Fibroblast of skin of abdomen (primary cell): ENCODE measurements at places on chromosomes 7 and 10.

DNA sequence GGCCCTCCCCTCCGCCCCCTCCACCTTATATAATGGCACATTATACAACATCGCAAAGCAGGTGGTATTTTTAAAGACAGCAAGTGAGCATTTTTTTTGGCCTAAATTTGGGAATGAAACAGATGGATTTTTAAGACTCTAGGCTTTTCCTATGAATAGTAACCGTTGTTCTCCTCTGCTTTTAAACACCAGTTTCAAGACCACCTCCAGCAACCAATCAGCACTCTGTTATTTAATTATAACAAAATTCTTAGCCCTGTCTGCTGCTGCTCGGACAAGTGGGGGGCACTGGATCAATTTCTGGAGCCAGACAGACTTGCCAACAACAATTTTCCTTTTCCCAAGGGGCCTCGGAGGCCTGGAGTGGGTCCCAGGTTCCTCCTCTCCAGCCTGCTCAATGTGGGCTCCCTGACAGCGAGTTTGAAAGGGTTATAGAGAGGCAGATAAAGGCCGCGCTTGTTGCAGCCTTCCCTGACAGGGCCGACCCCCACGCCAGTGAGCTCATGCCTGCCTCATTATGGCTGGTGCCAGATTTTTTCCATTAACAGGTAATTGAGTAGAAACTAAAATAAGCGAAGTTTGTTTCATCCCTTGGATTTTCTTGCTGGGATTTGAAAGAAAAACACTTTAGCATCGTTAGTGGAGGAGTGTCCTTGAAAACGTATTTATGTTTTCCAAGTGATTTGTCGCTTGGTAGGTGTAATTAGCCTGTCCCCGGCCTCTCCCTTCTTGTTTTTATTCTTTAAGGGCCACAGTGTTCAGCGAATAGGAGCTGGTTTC lies 227.3 kb downstream of the TCF7L2 start:
- DNase-seq, result no peak

- DNase-seq, result peak; percentile 63
These were observed 1158.5 kb upstream of the C7orf33 start for GRCh38 chr7:147432079-147432478.

- no peak for DNase-seq
These were observed 64.9 kb upstream of the WAPL start for GRCh38 chr10:86586516-86586915.

GRCh38 chr7:92988051-92988450 lies 129.7 kb downstream of the SAMD9 start:
- DNase-seq, result peak; percentile 49

GRCh38 chr10:37707829-37708578 lies 149.4 kb downstream of the ZNF248 start:
- DNase-seq, result no peak

DNA sequence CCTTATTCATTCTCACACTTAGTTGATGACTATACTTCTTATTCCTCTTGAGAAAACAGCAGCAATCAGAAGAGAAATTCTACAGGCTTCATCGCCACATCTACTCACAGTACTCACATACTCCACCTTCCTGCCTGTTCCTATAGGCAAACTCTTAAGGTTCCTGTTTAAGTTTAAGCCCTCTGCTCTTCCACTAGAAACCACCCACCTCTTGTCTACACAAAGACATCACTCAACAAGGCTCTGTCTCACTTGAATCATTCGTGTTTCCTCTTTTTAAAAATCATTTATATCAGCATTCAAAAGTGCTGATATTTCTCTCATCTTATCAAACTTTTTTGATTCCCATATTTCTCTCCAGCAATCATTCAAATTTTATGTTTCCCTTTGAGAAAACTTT lies 85.5 kb upstream of the ADO start:
- DNase-seq, result no peak

DNA sequence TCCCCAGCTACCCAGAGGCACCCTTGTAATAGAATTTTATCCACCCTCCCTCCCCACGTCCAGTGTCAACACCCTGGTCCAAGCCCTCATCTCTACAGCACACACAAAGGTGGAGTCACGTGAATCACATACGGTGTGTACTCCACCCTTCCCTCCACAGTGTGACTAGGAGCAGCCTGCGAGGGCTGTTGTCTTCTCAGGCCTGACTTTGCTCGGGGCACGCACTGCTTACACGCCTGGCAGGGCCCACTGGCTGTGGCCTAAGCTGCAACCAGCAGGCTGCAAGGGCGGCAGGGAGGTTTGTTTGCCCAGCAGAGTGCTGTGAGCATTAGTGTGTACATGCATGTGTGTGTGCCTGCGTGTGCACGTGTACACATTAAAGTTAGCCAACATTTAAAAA lies 93.7 kb downstream of the COBL start:
- no peak for DNase-seq

GRCh38 chr7:24717247-24717622 lies 40.0 kb downstream of the GSDME start:
- DNase-seq, result no peak

GRCh38 chr7:87155788-87156187 lies 3.5 kb downstream of the DMTF1 start:
- no peak for DNase-seq

DNA sequence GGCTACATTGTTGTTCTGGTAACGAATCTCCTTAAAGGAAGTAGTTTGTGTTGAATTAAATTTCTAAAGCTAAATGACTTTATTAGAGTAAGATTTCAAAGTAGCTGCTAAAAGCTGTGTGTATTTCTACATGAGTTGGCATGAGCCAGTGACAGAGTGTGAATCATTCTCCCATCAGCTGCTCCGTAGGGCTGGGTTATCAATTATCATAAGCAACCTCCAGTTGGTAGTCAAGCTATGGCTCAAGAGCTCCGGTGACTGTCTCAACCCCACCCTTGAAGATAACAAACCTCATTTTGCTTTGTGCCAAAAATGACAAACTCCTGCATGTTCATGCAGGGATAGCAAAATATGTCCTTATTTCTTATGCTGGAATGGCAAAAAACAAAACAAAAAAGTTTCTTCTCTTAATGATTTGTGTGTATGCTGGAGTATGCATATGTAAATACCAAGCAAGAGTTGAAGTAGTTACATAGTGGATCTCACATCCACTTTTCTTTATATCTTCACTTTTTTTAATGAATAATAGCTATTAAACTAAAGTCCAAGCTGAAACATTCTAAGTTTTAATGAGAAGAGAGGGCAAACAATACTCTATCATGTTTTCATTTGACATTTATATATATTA lies 249.4 kb downstream of the CACNA2D1 start:
- DNase-seq, result peak; percentile 22

- DNase-seq, result no peak
These were observed 29.0 kb downstream of the DHTKD1 start for GRCh38 chr10:12097791-12098190.

- no peak for DNase-seq
These were observed 15.6 kb downstream of the SUFU start for GRCh38 chr10:102519246-102519825.

DNA sequence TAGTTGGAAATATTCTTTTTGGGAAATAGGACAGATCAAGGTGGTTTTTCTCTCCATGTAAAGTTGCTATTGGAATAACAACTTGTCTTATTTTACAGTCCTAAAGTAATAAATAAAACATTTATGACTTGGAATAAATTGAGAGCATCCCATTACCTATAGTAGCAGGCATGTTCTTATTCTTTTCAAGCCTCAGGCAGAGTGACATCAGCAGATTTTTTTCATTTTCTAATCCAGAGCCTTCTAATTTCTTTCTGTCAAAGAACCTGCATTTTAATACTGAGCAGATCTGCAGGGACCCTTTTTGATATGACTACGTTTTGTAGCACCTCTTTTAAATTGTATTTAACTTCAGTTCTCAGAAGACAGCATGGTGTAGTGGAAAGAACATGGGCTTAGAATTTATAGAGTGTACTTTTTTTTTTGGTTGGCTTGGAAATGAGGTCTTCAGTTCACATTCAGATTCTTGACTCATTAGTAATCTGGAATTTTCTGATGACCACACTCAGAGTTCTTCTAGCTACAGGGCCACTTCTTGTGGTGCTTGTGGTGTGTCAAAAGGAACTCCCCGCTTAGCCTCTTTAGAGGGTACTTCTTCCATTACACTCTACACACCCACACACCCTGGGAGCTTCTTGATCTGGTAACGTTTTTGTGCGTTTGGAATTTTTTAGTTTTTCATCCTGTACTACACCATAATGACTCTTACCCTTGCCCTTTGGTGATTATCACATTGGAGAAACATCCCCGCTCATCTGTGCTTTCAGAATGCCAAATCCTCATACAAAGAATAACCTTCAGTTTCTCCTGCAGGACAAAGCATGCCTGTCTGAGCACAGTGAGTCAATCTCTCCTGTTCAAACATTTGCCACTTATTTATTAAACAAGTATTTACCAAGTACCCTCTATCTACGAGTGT lies 34.6 kb downstream of the AGK start:
- peak; percentile 90 for DNase-seq

DNA sequence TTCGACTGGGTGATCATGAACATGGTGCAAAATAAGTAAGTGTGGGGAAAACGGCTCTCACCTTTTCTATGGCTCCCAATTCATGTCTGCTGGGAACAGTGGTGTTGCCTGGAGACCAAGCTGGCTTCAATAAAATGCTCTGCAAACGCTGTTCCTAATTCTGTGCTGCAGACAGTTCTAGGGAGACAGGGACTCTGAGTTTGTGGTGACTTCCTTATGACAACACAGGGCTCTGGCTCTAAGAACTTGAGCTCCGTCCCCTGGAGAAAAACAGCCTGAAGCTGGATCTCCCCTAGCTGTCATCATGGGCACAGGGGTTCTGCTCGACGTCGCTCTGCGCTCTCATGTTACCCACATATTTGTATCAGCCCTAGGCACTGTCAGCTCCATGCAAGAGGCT lies 61.0 kb upstream of the INSYN2A start:
- DNase-seq, result no peak

GRCh38 chr7:135768467-135768866 lies 19.9 kb upstream of the FAM180A start:
- DNase-seq, result no peak

DNA sequence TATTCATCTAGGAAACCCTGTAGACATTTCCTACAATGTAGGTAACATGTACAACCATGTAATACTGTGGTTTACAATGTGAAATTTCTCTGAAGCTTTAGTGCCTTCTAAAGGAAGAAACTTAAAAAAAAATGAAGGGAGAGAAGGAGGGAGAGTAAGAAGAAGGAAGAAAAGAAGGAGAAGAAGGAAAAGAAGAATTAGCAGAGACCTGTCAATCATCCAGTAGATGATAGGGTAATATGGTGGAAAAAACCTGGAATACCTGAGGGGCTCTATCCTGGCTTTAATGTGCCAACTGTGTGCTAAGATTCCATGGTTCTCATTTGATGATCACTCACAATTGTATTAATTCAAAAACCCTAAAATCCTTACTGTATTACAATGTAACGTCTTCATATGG lies 2.6 kb upstream of the LRRN3 start:
- no peak for DNase-seq

- DNase-seq, result peak; percentile 74
These were observed 61.2 kb upstream of the YAE1 start for GRCh38 chr7:39504963-39505362.

DNA sequence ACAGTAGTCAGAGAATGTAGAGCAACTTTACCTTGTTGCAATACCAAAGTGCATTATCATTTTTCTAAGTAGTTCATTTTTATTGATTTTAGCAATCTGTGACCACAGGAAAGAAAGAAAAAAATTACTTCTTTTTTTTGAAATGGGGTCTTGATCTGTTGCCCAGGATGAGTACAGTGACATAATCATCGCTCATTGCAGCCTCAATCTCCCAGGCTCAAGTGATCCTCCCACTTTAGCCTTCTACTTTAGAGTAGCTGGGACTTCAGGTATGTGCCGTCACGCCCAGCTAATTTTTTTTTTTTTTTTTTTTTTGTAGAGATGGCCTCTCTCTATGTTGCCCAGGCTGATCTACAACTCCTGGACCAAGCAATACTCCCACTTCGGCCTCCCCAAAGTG lies 11.4 kb upstream of the OAT start:
- no peak for DNase-seq

DNA sequence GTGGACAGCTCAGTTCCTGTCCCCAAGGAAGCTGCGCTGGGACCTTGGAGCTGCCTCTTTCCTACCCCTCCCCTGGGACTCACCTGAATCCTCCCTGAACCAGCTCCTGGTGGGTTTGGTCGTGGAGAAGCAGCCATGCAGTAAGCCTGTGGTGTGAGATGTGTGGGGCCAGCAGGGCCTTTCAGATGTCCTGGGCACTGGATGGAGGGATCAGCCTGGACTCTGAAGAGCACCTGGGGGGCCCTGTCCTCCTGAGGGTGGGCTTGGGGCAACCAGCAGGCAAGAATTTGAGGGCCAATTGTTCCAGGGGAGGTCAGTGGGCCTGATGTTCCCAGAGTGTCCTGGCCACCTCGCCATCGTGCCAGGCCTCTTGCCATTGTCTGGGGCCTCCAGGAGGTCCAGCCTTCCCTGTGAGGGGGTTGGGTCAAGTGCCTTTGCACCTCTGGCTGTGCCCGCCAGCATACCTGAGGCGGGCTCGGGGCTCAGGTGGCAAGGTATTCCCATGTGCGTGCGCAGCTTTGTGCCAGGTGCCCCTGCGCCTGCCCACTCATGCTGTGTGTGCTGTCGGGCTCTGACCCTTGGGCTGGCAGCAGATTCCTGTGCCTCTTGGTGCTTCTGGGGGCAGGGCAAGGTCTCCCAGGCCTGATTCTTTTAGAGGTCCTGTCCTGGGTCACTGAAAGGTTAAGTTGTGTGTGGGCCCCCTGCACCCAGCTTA lies 7.3 kb downstream of the TRIM8 start:
- no peak for DNase-seq

DNA sequence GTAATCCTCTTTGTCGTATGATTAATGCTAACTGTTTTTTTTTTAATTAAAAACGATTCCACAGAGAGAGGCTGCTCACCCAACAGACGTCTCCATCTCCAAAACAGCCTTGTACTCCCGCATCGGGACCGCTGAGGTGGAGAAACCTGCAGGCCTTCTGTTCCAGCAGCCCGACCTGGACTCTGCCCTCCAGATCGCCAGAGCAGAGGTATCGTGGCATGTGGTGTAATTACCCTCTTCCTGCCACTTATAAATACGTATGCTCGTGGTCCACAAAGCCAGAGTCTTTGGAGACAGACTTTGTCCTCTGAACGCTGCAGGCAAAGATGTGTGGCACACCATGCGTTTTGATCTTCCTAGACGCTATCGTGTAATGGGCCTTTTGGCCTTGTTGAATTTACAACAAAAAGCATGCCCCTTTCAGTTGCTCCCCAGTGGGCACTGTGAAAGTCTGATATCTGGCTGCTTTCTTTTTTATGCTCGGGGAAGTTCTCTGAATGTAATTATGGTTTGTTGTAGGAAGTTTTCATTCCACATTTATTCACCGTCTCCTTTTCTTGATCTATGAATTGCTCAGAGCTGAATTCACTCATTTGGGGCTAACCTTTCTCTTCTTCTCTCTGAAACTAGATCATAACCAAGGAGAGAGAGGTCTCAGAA lies 33.6 kb upstream of the BTBD16 start:
- no peak for DNase-seq

GRCh38 chr7:128270826-128271272 lies 29.8 kb downstream of the LEP start:
- DNase-seq, result no peak

GRCh38 chr7:66694286-66694685 lies 46.2 kb upstream of the RABGEF1 start:
- DNase-seq, result no peak

- no peak for DNase-seq
These were observed 541 bp downstream of the ZSCAN25 start for GRCh38 chr7:99617192-99617781.

- no peak for DNase-seq
These were observed 15.4 kb downstream of the STAM start for GRCh38 chr10:17659365-17659764.

GRCh38 chr10:59844436-59844835 lies 61.9 kb downstream of the CCDC6 start:
- no peak for DNase-seq

- no peak for DNase-seq
These were observed 4.1 kb downstream of the CPA1 start for GRCh38 chr7:130384371-130384801.

- DNase-seq, result no peak
These were observed 764.4 kb downstream of the LRMDA start for GRCh38 chr10:76195654-76196390.
